ENCODE measurements at places on chromosomes 4 and X.

GRCh38 chrX:119989905-119990555, 46.5 kb upstream of the NKAP start:
- DNase-seq, result no peak

DNA sequence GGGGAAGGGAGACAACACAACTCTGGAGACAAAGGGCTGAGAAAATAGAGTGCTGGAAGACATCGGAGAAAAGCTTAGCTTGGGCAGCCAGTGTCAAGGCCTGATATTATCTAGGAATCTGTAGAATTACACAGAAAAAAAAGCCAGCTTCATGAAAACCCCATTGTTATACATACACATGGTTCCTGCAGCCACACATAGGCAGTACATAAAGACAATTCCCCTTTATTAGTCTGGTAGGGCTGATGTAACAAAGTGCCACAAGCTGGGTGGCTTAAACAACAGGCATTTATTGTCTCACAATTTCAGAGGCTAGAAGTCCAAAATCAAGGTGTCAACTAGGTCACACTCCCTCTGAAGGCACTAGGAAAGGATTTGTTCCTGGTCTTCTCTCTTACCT, 503.5 kb downstream of the MID1IP1 start:
- DNase-seq, result no peak

- DNase-seq, result no peak
Measured at GRCh38 chrX:108221301-108221864, 129.8 kb downstream of the ATG4A start.

DNA sequence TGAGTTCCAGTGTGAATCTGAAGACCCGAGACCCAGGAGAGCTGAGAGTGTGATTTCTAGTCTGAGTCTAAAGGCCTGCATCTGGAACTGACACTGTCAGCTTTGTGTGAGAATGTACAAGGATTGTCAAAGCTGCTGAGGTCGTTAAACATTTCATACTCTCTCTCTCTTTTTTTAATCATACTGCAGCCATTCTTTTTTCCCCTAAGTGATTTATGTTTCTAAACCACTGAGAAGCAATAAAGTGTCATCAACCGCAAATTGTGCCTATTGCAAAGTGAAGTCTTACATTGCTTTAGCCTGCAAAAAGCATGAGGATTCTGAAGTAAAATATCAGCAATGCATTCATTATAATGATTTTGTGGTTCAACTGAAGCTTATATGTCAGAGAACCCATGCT, 106.0 kb downstream of the ASMT start:
- DNase-seq, result no peak

DNA sequence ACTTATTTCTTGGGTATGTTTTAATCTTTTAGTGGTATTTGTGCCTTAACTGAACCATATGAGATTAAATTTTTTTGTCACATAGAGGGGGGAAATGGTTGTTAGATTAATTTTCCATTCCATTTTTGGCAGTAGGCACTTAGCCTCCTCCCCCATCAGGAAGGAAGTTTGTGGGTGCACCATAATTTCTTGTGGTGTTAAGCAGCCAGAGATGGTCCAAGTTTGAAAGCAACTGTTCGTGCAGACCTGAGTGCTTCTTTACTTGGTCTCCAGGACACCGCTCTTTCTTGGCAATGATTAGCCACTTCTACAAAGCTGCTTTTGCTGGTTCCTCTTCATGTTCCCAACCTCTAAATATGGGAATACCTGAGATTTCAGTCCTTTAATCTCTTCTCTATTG, 92.7 kb upstream of the RPL34 start:
- no peak for DNase-seq
